ENCODE measurements at places on chromosomes 12 and 14. TPM values are rescaled to one million over a fixed set of nuclear protein-coding genes. Genes with fewer than 3 reads are reported as not detected.
A peak's percentile ranks its signal among the peaks of the same experiment; 100 is the strongest.

- no peak overlapping the region for H3K27ac ChIP-seq
- no peaks in the 10 kb centered on the region for H3K4me1 ChIP-seq
- no peaks in the 10 kb centered on the region for H3K27me3 ChIP-seq
- no peak for DNase-seq
- peaks cover 40% of the 10 kb centered on the region for H3K36me3 ChIP-seq
These were observed 87.9 kb downstream of the PTPN11 start for GRCh38 chr12:112506513-112507166.

DNA sequence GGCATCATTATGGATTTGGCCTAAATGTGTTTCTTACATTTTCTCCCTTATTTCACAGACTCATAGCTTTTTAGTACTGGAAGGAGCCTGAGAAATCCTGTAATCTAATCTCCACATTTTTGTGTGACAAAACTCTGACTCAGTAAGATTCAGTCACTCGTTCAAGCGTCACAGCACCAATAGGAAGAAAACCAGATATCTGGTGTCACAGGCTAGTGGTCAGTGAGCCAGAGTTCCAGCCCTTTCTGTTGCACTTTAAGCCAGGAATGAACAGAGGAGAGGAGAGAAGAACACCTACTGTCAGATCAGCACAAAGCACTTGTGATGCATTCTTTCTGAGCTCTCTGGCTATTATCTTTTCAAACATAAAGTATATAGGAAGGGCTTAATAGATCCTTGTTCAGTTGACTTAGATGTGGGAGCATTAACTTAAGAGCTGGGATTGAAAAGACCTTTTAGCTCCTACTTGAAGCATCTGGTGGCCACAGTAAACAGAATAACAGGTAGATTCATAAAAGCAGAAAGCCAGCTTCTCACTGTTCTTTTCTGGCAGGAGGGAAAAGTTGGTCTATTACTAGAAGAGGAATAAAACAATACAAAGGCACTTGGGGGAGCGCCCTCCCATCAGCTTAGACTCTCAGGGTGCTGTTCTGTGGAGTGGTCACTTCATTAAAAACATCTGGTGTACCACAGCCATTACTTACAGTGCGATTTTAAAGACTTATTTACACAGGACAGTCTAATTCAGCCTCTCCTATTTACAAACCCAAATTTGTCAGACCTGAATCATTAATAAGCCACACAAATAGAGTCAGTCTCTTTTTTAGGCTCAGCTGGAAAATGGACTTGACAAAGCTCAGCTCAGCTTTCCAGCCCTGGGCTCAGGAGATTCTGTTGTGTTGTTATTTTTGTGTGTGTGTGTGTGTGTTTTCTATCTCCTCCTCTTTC is 12.2 kb upstream of the NID2 start:
- no peaks in the 10 kb centered on the region for H3K36me3 ChIP-seq
- no peak for DNase-seq
- H3K27me3 ChIP-seq = no peaks in the 10 kb centered on the region
- no peak overlapping the region for H3K27ac ChIP-seq
- H3K4me3 ChIP-seq = no peak overlapping the region

- DNase-seq = no peak
- H3K36me3 ChIP-seq = peaks cover 11% of the 10 kb centered on the region
- peak overlapping the region; percentile 92 for H3K4me3 ChIP-seq
These were observed 439 bp upstream of the ANAPC5 start for GRCh38 chr12:121352682-121353018.

KRT84 gene
- not detected for total RNA-seq

MBD6 gene
- total RNA-seq = 44.8 TPM

OTOGL gene
- total RNA-seq = not detected

GATC gene
- total RNA-seq = 25.0 TPM

ARHGEF40 gene
- total RNA-seq = not detected

EFS gene
- not detected for total RNA-seq
